HCT116 (cell line): ENCODE measurements at places on chromosomes 2 and 18.

- DNase-seq: peak; percentile 44
These were observed 147.8 kb upstream of the ERBB4 start for GRCh38 chr2:212686285-212686895.

GRCh38 chr2:206766057-206766930, 888 bp downstream of the FASTKD2 start:
- no peak for DNase-seq

GRCh38 chr2:226659410-226659809, 140.2 kb downstream of the IRS1 start:
- no peak for DNase-seq

DNA sequence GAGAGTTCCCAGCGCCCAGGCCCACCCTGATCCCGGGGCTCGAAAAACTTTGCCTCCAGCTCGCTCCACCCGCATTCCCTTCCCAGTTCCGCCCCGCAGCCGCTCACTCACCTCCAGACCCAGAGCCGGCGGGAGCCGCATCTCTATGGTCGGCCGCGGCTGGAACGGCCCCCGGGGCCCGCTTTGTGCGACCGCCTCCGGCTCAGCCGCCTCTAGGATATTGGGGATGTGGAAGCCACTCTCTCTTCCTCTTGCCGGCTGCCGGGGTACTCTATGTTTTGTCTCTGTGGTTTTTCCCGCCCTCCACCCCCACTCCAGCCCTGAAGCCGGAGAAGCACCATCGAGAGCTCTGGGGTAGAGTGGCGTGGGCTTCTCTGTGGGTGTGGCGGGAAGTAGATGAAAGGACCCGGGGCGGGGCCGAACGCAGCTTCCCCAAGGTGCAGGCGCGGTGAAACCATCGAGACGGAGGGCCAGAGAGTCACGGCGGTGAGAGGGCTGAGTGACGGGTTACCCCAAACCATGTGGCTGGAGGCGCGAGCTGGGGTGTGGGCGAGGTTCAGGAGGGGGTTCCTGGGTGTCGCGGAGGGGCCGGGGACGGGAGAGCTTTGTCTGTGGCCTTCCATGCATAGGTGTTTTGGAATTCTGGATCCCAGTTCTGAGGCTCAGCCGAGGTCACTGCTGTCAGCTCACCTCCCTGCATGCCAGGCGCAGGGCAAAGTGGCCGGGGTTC, at the start of the genes BCS1L and ZNF142:
BCS1L (plus strand) TSS at position 426 of the 730 bp plus-strand sequence. CDS start 1,305 bp downstream, outside the sequence.
ZNF142 (minus strand) TSS at position 366 of the 730 bp plus-strand sequence. CDS start 3,194 bp downstream, outside the sequence.
- peak; percentile 81 for DNase-seq

GRCh38 chr18:50469380-50469781, 90.5 kb upstream of the MAPK4 start:
- DNase-seq: no peak

- no peak for DNase-seq
These were observed 86.1 kb upstream of the UPP2 start for GRCh38 chr2:158015428-158016076.

- no peak for DNase-seq
These were observed at the start of gene C1QL2 for GRCh38 chr2:119158563-119159347. Gene C1QL2 (minus strand): TSS chr2:119158751. CDS start chr2:119158269, 482 bp downstream.

DNA sequence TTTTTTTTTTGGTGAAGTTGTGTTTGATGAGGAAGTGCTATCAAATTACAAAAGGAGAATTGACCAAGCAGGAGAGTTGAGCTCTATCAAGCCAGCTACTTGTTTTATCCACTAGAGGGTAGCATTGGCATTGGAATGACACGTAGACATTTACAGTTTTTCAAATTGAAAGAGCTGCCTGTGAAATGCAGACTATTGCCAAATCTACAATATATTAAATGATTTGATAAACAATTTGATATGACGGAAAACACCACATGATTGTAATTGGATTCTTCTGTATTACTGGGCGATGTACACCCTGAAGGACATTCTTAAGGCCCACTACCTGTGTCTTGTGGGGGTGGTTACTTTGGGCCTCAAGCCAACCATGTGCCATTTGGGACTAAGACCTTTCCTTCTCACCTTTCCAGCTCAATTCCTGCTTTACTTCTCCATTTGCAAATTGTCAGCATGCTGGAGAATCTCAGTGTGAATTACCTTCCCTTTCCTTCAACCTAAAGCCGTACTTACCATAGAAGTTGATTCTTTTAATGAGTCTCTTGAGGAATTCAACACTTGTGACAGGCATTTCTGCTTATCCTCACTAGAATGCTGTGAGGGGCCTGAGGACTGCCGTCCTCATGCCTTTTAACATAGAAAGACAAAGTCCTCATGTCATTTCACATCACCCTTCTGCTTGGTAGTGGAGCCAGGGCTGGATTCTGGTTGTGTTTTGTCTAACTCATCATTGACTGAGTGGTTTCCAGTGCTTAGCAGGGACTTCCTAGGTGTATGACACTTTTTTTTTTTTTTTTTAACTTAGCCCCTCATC, 134.8 kb upstream of the THUMPD2 start:
- DNase-seq: peak; percentile 59

- DNase-seq: no peak
These were observed 255.3 kb downstream of the NR4A2 start for GRCh38 chr2:156077041-156077742.

DNA sequence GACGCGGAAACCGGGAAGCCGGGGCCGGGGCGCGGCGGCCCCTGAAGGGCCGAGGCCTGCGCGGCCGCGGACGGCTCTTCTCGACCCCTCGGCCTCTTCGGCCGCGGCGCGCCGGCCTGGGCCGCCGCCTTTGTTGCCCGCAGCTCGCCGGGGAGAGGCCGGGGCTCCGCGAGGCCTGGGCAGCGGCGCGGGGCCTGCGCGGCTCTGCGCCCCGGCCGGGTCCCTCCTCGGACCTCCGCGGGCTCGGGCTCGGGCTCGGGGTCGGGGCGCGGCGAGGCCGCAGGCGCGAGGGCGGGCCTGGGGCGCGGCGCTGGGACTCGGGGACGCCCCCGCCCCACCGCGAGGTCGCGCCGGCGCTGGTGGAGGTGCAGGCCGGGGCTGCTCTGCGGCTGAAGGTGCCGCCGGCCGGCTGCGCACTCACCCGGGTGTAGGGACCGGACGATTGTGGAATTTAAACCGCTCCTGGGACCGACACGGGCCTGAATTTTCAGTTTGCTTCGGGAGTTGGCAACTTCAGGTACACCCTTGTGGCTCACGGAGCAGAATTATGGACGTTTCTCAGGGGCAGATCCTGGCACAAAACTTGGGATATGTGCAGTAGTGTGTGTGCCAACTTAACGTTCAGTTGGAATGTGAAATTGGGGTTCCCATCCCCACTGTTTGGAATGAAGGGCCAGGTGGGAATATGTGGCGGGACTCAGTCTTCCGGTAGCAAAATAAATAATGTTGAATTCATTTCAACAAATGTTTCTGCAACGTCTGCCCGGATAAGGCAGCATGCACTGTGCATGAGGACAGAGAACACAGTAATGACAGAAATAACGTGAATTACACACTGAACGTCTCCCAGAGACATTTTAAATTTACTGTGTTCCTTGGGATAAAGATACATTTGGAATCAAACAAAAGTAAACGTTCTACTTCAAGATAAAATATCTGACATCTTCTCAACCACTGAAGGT, 787 bp downstream of the SOCS6 start:
- no peak for DNase-seq

- DNase-seq: peak; percentile 53
These were observed 217.9 kb upstream of the ITGA4 start for GRCh38 chr2:181239201-181239799.

DNA sequence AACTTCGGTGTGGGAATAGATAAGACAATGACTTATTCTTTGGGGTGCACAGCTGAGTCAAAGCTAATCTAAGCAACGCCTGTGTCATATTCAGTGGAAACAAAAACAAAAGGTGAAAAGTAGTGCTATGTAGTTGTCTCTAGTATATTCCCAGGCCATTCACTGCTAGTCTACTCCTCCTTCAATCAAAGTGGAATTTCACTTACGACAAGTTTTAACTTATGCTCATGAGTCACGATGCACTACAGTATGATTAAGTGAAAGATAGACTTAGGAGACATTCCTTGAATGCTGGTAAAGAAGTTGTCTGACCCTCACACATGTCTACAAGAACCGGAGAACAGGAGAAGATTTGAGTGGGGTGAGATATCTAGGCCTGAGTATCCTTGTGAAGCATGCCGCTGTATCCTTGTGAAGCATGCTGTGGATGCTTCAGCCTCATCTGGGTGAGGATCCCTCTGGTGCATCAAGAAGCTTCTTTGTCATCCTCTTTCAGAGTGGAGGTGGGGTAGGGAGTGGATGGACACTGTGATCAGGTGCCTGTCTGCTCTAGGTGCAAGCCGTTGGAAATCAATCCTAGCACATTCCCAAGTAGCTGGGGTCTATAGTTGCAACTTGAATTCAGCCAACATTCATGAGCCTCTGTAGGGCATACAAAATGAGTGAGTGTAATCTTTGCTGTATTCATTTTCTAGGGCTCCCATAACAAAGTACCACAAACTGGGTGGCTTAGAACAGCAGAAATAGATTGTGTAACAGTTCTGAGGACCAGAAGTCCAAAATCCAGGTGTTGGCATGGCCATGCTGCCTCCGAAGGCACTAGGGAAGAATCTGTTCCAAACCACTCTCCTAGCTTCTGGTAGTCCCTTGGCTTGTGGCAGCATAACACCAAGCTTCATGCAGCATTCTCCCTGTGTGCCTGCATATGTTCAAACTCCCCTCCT, 173.5 kb upstream of the FN1 start:
- DNase-seq: no peak
